ENCODE measurements at places on chromosomes 12 and 14.

GRCh38 chr14:88289234-88289633 is 33.8 kb downstream of the KCNK10 start:
- DNase-seq, result no peak

DNA sequence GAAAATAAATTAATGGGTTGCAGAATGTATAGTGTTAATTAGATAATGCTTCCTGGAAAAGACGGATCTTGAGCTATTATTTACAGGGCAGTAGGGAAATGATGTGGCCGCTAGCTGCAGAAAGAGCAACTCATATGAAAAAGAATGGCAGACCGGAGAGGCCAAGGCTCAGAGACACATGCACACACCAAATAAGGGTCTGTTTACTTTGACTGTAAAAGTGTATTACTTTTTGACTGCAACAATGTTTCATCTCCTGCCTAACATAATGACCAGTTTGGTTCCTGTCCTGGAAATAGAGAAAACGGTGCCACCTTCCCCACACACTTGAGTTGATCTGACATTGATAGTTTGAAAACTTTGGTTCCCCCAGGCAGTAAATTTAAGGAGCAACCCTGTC is 290.9 kb downstream of the CACNA1C start:
- DNase-seq, result no peak

- DNase-seq, result no peak
These were observed 8.6 kb downstream of the ACADS start for GRCh38 chr12:120734210-120734609.

- no peak for DNase-seq
These were observed 91.6 kb downstream of the DHRS2 start for GRCh38 chr14:23727566-23728335.

DNA sequence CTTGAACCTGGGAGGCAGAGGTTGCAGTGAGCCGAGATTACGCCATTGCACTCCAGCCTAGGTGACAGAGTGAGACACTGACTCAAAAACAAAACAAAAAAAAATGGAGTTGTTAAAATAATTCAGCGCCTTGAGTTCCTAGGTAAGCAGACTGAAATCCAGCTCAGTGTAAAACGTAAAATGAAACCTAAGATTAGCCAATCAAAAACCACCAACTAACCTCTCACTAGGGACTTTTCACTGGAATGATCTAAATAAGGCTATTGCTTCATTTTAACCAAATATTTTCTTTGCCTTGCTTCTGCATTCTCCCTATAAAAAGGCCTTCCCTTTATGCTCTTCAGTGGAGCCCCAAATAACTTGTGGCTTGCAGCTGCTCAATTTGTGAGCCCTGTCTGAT is 91.6 kb upstream of the HIF1A start:
- DNase-seq, result no peak

DNA sequence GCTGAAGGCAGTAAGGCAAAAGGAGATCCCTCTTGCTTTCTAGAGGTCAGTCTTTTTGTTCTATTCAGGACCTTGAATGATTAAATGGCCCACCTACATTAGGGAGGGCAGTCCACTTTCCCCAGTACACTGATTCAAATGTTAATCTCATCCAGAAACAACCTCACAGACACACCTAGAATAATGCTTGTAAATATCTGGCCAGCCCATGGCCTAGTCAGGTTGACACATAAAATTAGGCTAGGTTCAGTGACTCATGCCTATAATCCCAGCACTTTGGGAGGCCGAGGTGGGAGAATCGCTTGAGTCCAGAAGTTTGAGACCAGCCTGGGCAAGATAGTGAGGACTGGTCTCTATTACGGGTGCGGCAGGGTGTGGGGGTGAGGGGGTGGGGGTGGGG is 43.5 kb downstream of the MIPOL1 start:
- no peak for DNase-seq

GRCh38 chr12:20950248-20950647 is 139.7 kb downstream of the SLCO1B3 start:
- DNase-seq, result no peak

DNA sequence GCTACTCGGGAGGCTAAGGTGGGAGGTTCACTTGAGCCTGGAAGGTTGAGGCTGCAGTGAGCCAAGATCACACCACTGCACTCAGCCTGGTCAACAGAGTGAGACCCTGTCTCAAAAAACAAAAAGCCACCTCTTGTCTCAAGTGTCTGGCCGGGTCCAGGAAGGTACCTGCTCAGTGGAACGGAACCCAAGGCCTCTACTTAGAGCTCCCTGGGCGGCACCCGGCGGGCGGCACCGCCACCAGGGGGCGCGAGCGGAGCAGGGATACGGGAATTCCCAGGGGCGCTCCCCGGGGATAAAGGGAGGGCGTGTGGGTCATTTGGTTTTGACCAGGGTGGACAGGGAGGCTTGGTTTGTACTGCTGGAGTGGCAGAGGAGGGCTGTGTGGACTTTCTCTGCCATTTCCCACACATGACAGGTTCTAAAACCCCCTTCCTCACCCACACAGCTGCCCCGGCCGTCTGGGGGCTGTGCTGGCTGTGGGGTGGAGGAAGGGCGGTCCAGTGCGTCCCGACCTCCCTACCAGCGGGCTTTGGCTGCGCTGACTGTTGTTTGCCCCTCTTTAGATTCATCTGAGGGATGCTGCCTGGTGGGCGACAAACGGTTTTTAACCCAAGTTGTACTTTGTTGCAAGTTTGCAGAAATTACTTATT is 91.4 kb downstream of the SETD3 start:
- DNase-seq, result no peak
